ENCODE measurements at places on chromosomes 13 and 19.

DNA sequence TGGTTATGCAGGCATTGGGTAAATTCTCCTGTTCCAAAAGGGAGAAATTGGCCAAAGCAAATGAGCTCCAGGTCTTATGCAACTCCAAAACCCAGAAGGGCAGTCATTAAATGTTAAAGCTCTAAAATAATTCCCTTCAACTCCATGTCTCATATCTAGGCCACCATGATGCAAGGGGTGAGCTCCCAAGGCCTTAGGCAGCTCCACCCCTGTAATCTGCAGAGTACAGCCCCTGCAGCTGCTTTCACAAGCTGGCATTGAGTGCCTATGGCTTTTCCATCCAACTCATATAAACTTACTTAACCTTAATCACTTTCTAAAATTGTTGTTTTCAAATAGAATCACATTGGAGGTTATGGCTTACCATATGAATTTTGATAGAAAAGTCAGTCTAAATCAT lies 44.7 kb upstream of the ZNF429 start:
- DNase-seq = peak; percentile 45

GRCh38 chr19:6911523-6911922 lies 24.1 kb downstream of the ADGRE1 start:
- no peak for DNase-seq

DNA sequence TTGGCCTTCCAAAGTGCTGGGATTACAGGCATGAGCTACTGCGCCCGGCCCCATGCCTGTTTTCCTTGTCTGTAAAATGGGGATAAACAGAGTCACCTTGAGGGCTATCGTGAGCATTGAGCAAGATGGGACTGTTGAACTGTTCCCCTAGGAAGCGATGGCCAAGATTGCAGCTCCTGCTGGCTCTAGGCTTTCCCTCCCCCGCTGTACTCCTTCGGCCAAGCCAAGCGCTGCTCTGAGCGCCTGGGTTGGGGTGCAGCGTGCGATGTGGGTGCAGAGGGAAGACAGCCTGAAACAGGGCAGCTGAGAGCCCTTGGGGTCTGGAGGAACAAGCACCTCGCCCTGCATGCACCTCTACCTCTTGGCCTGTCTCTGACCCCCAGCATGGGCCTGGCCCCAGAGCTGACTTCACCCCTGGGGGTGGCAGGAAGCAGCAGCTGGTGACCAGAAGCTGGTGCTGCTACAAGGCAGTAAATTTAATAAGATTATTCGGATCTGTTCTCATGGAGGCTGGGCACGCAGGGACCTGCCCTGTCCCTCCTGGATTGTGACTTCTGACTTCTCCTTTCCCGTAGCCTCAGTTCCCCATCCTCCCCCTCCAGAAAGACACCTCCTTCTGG lies 5.3 kb downstream of the GNG8 start:
- no peak for DNase-seq

DNA sequence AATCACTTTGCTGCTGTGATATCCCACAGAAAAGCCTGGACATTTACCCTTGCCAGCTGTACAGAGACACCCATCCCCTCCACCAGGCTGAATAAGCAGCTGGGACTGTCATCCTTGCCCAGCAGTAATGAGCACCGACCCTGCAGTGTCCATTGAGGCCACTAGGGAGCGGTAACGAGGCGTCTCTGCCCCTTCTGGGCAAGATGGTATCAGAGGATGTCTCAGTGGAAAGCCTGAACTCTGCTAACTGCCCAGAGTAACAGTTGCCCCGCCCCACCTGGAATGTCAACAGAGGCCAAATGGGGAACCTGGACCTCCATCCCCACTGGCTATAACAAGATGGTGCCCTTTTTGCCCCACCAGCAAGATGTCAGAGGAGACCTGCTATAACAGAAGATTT lies 22.8 kb upstream of the CEACAM20 start:
- no peak for DNase-seq

DNA sequence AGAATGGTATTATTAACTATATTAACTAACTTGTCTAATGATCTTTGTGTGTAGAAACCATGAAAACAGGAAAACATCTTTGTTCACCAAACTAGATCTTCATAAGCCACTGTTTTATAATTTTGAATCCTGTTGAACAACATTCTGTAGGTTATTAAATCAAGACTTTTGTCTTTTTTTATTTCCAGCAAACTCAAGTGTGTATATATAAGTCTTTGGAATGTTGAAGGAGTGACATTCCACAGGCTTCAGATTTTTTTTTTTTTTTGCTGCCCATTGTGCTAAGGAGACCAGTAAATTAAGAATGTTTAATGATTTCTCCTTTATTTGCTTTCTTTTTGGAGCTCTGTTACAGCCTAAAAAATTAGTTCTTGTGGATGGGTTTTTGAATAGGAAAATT lies 89.6 kb downstream of the LMO7 start:
- DNase-seq = peak; percentile 45

DNA sequence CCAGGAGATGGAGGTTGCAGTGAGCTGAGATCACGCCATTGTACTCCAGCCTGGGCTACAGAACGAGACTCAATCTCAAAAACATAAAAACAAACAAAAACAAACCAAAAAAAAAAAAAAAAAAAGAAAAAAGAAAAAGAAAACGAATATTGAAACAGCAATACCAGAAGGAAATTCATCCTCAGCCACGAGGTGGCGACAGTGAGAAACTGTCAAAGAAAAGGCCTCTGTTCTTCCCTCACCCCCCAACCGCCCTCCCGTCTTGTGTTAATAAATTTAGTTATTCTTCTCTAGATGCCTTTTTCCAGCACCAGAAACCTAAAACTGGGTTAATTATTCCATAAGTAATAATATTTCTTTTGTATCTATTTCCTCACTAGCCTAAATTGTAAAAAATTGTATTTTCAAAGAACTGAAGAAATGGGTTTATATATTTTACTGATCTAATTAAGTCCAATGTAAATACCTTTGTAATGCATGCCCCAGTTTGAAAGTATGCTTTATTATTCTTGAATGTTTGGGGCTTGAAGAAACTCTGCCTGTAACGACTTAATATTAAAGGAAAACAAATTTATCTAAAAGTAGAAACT lies 38.6 kb downstream of the LIG4 start:
- DNase-seq = no peak

- DNase-seq = no peak
Observed at GRCh38 chr13:106423530-106423929, 111.9 kb downstream of the EFNB2 start.

DNA sequence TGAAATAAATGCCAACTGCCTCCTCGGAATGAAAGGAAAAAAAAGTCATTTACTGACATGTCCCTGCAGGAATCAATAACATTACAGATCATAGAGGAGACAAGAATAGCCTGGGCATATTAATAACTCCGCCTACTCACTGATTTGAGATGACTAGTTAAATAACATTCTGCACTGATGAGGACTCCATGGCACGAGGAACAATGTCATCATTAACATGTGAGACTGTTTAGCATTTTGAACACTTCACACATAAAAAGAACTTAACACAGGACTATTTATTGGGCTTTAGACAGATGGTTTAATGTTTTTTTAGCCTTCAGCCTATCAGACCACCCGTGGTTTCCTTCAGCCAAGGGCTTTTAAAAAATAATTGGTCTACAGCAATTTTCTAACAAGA lies 170.1 kb downstream of the OLFM4 start:
- no peak for DNase-seq

- DNase-seq = no peak
Observed at GRCh38 chr13:65868099-65868498, 1362.0 kb downstream of the PCDH9 start.

- DNase-seq = no peak
Observed at GRCh38 chr13:29505511-29505910, 90.0 kb downstream of the SLC7A1 start.

GRCh38 chr13:73657821-73658540 lies 476.2 kb downstream of the KLF12 start:
- no peak for DNase-seq

GRCh38 chr19:35959040-35959967 lies 23.1 kb downstream of the LRFN3 start:
- DNase-seq = no peak

GRCh38 chr19:46147791-46148288 lies at the start of gene IGFL2:
Gene IGFL2 (plus strand): TSS chr19:46148238. CDS start chr19:46148279, 41 bp downstream.
- peak; percentile 95 for DNase-seq

GRCh38 chr19:17333611-17334413 lies 843 bp downstream of the ANO8 start:
- peak; percentile 33 for DNase-seq

- DNase-seq = no peak
Observed at GRCh38 chr13:67148161-67148571, 82.0 kb downstream of the PCDH9 start.

GRCh38 chr19:13396250-13397080 lies 109.8 kb downstream of the CACNA1A start:
- DNase-seq = peak; percentile 49

DNA sequence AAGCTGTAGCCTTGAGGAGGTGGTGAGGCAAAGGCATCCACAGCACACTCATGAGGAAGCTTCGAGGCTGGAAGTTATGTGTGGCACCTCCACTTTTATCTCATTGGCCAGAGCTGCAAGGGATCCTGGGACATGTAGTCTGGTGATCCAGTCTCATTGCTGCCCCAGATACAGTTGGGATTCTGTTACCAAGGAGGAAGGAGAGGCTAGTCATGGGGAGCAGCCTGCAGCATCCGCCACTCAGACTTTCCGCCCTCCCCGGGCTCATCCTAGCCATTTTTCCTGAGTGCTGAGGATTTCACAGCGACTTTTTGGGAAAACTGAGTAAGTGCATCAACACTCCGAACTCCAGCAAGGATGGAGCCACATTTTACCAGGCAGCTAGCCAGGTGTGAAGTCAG lies 74.4 kb downstream of the DPF1 start:
- no peak for DNase-seq

DNA sequence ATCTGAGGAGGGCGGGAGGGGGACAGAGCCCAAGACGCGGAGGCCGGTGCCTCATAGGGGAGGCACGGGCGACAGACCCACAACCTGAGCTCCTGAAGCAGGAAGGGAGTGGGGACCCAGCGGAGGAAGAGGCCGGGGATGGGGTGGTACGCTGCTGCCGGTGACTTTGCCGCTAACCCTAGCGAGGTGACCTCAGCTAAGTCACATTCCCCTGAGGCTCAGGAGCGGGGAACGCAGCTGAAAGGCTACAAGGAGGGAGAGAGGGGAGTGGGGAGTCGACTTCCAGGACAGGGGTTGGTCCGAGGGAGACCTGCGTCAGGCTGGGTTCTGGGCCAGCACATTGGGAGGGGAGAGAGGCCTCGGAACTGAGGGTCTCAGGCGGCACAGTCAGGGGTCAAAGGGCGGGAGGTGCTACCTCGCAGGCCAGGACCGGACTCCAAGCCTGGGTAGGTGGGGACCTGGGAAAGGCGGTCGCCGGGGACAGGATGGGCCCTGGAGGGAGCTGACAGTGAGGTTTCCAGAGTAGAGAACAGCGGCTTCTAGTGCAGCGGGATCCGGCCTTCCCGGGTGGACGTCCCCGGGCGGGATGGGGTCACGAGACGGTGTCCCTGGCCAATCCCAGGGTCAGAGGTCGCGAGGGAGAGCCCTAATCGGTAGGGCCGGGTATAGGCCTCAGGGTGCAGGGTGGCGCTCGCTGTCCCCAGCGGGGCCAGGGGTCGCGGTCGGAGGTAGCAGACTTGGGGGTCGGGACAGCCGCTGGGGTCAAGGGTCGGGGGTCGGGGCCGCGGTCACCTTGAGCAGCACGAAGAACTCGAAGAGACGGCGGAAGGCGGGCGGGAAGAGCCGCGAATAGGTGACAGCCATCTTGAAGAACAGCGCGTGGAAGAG lies 699 bp downstream of the TMEM259 start:
- DNase-seq = no peak

DNA sequence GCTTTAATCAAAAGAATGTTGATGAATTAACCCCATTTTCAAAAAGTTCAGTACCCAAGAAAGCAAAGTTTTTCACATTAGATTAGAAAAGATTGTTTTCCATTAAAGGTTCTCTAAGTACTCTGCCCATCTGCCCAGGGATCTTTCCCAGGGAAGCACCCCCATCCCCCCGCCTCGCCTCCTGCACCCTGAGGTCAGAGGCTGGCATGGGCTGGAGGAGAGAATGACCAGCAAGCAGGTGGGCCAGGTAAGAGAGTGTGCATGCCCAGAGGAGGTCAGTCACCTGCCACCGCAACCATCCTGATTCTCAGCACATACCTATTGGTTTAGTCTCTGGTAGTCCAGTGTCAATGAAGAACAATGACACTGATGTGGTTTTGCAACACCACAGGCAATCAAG lies 279.4 kb upstream of the ZNF507 start:
- DNase-seq = no peak

DNA sequence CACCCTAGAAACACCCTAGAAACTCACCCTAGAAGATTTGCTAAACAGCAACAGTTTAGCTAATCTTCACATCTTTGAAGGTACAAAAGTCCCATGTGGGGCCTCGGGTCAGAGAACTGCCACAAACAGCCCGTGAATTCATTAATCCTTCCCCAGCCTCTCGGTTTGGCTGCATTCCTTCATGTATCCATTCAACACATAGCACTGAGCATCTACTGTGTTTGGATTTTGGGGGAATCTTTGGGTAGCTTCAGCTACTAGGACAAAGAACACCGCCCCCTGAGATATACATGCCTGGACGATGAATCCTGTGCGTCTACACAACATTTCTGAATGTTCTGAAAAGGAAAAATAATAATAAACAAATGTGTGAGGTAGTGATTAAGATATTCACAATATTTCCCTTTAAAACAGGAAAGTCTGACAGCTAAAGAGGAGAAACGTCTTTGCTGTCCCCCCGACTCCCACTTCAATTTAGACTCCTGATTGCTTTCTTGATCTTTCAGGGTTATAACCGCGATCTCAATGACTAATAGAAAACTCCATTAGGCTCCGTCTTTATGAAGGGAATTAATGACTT lies 63.5 kb downstream of the ALOX5AP start:
- no peak for DNase-seq

- DNase-seq = no peak
Observed at GRCh38 chr13:40611004-40611403, 55.4 kb downstream of the FOXO1 start.

DNA sequence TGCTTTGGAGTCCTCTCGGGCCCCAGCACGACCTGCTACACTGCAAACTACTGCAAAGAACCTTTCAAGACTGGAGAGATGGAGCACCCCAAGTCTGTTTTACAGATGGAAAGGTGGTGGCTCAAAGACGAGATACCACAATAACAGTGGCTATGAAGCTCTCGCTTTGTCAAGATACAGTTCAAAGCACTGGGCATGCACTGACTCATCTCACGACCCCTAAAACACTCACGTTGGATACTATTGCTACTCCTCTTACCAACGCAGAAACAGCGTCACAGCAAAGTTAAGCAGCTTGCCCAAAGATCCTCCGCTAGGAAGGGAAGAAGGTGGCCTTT lies 24.0 kb upstream of the LAIR1 start:
- no peak for DNase-seq

- no peak for DNase-seq
Observed at GRCh38 chr19:50952910-50953309, at the start of gene KLK5. Gene KLK5 (minus strand): TSS chr19:50953038. CDS start chr19:50952657, 381 bp downstream.
